ENCODE measurements at places on chromosomes 3 and 15. TPM values are rescaled to one million over a fixed set of nuclear protein-coding genes. Genes with fewer than 3 reads are reported as not detected.

WDR82 gene
- total RNA-seq: 158 TPM

DNA sequence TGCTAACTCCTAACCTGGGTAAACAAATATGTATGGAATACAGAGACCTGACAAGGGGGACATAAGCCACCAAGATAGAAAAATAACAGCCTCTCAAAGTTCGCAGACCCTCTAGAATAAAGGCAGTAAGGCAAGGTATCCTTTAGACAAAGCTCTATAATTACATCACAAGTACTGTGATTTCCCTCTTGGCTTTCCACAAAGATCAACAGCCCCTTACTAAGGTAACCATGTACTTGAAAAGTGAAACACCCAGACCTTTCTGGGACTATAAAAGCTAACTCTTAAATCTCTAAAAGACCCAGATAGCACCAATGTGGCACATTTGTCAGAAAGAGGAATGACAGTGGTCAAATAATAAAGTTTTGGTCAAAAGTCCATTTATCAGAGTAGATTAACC is 51.9 kb downstream of the TBL1XR1 start:
- no peak for DNase-seq

- no peak for DNase-seq
These were observed 365.6 kb downstream of the TIGIT start for GRCh38 chr3:114659109-114660061.

MON1A gene
- 16.8 TPM for total RNA-seq

KIF7 gene
- 5.1 TPM for total RNA-seq

GRCh38 chr15:89760303-89761008 is 9.4 kb upstream of the MESP1 start:
- DNase-seq: peak; percentile 16

- no peak for DNase-seq
These were observed 28.6 kb downstream of the CHP1 start for GRCh38 chr15:41259546-41260189.

TRPM7 gene
- 59.9 TPM for total RNA-seq

SLC6A1 gene
- total RNA-seq: 61.1 TPM

DNA sequence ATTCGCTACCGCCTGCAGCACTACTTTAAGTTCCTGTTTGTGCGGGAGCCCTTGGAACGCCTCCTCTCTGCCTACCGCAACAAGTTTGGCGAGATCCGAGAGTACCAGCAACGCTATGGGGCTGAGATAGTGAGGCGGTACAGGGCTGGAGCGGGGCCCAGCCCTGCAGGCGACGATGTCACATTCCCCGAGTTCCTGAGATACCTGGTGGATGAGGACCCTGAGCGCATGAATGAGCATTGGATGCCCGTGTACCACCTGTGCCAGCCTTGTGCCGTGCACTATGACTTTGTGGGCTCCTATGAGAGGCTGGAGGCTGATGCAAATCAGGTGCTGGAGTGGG is 995 bp downstream of the CHST14 start:
- DNase-seq: no peak

DNA sequence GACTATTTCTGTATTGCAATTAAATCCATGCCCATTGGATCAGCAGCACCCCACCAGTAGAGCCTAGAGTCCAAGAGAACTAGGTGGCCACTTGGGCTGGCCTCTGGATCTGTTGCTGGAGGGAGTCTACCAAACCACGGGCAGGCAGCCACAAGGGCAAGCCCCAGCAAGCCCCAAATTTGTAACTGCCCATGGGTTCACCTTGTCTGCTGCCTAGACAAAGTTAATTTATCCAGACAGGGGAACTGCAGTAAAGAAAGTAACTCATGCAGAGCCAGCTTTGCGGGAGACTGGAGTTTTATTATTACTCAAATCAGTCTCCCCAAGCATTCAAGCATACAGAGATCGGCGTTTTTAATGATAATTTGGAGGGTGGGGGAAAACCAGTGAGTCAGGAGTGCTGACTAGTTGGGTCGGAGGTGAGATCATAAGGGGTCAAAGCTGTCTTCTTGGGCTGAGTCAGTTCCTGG is 74.0 kb upstream of the TERB2 start:
- DNase-seq: no peak

GRCh38 chr15:56767315-56767714 is 34.0 kb upstream of the ZNF280D start:
- DNase-seq: no peak

MEF2A gene
- 46.5 TPM for total RNA-seq

- DNase-seq: no peak
These were observed 23.2 kb downstream of the EAF1 start for GRCh38 chr3:15450438-15451215.

DNA sequence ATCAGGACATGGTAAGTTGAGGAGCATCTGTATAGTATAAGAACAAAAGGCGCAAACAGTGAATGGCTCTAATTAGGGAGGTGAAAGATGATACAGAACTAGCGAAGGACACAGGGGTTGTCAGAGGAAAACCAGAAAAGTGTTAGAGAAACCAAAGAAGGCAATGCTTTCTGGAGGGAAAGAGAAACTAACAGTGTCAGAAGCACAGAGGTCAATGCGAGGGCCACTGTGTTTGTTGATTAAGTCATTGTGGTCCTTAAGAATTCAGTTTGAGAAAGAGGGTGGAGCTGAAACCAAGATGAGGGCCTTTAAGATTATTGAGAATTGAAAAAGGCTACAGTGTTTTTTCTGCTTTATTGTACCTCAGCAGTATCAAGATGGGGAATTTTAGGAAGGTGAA is 28.8 kb downstream of the ATG7 start:
- no peak for DNase-seq

CHMP2B gene
- total RNA-seq: 36.7 TPM

HRH1 gene
- total RNA-seq: 1.7 TPM

GOLGA8J gene
- total RNA-seq: not detected

DNA sequence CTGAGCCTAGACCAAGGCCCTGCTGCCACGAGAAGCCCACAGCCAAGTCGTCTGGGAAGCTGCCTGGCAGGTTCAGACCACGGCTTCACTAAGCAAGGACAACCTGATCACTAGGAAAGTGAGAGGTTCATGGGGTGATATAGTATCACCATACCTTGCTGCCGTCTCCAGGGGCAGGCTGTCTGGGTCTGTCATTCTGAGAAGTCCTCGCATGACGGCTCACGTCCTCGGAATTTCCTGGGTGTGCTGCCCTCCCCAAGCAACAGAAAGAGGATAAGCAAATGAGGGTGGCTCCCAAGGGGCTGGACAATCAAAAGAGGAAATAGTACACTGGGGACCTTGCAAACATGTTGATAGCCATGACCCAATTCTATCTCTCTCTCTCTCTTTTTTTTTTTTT is 207.4 kb upstream of the IGF1R start:
- no peak for DNase-seq

ATP1B3 gene
- total RNA-seq: 40.7 TPM

DNA sequence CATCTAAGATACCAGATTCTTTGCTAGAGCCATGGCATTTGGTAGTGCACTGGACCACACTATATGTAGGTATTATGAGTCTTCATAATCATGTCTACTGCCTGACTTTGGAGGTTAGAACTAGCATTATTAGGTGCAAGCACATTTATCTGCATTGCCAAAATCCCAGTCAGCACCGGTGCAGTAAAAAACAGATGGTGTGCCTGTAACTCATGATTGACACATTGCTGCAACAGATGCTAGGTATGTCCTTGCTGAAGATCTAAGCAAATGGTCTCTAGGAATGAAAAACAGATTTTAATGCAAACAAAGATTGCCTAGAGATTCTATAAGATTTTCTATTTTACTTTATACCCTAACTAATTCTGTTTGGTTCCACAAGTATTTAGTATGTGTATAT is 47.7 kb downstream of the MYO5A start:
- no peak for DNase-seq

DNA sequence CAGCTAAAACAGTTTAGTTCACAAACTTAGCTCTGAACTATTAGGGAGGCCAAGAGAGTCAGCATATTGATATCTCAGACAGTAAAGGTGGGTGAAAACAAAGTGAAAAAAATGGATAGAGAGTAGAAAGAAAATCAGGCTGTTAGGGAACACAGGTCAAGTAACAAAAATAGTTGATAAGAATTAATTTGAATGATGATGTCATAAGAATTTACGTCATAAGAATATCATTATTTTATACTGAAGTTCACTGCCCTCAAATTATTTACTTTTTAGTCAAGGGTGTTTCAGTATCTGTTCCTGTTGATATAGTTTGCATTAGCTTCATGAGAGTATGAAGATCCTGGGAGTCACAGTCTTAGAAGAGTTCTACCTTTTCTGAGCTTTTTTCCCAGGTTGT is 1134.6 kb downstream of the SI start:
- DNase-seq: no peak

GUCA1C gene
- not detected for total RNA-seq

DNA sequence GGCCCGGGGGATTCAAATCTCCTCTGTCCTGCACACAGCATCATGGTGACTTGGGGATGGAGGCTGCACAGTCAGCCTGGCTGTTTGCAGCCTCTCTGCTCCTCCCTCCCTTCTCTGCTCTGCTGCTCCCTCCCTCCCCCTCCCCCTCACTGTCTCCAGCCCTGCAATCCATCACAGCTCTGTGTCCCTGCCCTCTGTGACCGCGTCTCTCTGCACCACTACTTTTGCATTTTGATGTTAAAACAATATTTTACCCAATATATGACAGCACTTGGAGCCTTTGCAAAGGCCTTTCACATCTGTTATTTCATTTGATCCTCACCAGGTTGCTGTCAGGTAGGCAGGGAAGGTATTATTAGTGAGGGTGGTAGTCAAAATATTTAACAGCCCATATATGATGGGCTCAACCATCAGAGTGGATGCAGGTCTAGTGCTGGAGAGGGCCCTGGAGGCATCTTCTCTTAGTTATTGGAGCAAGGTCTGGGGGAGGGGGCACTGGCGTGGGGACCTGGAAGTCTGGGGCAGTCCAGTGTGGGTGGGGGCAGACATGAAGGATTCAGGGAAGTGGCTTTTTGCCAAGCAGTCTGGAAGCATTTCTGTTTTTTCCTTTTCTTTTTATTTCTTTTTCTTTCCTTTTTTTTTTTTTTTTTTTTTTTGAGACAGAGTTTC is 16.3 kb upstream of the VPS8 start:
- DNase-seq: no peak

HTR3E gene
- not detected for total RNA-seq

DNA sequence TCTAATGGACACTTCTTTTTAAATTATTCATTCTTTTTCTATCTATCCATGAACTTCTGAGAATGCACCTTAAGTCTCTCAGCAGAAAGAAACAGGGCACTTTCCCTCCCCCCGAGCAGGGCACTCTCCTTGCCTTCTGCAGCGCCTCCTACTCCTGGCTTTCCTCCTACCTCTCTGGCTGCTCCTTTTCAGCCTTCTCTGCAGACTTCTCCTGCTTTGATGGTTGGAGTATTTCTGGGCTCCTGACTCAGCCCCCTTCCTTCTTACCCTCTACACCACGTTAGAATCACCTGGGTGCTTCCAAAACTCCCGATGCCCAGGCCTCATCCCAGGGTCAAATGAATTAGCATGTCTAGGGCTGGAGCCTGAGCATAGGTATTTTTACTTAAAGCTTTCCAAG is 3.4 kb downstream of the SCN5A start:
- DNase-seq: no peak

DNA sequence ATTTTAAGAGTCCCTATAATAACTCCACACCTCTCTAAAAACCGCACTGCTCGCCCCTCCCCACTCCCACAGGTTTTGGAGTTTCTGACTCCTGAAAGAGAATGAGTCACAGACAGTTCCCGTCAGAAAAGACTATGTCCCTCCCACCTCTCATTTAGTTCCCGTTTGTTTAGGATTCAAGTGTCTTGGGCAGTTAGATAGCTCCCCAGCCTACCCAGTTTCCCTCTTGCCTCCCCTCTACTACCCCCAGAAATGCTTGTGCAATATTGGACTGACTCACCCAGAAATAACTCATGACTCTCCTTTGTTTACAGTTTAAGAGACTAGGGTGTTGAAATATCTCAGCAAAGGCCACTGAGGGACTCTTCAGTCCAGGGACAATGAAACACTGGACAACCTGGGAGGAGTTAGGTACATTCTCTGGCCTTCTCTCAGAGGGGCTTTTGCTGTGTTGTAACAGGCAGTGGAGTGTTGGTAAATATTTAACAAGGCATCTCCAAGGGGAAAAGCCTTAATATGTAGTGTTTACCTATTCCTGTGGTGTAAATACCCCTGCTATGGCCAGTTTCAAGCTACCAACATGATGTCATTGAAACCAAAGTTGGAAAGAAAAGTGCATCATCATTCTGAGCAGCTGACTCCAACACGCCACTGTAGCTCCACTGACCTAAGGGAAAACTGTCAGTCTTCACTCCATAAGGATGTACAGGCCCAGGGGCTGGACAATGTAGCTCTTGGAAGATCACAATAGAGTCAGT is 96.1 kb upstream of the CHD2 start:
- DNase-seq: peak; percentile 26

GOLGA6L10 gene
- total RNA-seq: 3.1 TPM

GRCh38 chr3:196502775-196503195 is 783 bp downstream of the RNF168 start:
- peak; percentile 20 for DNase-seq

DNA sequence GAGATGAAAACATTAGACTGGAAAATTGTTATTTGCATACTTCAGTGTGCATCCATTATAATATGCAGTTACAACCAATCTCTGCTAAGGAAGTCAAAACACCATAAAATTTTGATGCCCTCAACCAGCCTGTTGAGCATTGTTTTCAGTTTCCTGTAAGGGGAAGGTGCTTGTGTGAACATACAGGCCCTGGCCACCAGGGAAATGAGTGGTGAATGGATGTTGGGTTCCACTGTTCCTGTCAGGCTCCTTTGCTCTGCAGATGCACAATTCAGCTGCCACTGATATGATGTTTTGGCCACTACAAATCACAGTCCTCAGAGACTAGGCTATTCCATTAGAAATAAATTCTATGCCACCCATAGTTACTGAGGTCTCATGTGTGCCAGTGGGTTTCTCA is 184.6 kb downstream of the SYNPR start:
- DNase-seq: no peak

DNA sequence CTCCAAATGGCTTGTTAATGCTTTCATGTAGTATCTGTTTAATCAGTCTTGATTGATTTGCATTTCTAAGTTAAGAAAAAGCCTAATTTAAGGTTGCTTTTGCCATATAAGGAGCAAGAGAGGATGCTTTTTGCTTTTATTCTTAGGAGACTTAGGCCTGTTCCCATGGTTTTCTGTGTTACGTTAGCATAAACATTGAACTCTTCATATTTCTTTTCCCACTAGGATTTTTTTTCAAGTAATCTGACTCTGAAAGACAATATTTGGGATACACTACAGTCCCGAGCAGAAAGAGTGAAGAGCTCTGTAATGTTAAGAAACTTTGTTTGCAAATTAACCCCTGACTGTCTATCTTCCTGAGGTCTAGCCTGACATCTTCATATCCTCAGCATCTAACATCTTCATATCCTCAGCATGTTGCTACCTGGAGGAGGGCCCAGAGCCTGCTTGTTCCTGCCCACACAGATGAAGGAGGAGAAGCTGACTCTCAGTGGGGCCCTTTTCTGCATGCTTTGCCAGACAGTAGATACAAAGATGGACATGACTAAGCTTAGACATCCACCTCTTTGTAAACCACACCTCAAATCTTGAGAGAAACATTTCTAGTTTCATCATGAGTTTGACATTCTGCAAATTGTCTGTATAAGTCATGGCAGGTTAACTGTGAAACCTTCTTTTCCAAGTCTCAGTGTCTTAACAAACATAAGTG is 86.2 kb upstream of the COL6A5 start:
- no peak for DNase-seq

- DNase-seq: no peak
These were observed 73.7 kb downstream of the ARHGEF26 start for GRCh38 chr3:154194877-154195276.
